ENCODE measurements at places on chromosomes 7 and 10.

DNA sequence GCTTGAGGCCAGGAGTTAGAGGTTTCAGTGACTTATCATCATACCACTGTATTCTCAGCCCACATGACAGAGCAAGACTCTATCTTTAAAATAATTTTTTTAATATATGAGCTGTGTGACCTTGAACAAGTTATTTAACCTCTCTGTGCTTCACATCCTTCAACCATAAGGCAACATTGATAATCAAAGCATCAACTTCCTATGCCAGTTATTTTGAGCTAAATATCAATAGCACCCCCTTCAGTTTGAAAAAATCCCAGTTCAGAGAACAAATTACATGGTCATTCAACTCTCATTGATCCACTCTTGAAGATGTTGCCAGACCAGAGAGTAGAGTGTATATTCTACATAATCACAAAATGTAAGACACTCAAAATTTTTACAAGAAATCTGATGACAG is 53.0 kb downstream of the ASNS start:
- no peak for DNase-seq

DNA sequence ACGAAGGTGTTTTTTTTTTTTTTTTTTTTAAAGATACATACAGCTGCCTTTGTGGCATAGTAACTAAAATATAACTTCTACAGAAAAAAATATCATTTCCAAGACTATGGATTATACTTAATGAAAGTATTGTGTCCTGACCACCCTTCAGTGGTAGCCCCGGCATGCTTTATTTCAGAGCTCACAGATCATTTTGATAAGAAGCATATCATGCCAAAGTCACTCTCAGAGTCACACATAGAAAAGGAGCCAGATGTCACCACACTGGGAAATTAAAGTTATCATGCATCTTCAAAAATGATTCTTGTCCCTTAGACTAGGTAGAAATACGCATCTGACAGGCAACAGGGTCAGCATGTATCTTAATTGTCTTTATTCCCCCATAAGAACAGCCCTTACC is 3.0 kb downstream of the ADARB2 start:
- no peak for DNase-seq

- DNase-seq = no peak
Observed at GRCh38 chr10:70034232-70034631, 18.4 kb upstream of the MACROH2A2 start.

DNA sequence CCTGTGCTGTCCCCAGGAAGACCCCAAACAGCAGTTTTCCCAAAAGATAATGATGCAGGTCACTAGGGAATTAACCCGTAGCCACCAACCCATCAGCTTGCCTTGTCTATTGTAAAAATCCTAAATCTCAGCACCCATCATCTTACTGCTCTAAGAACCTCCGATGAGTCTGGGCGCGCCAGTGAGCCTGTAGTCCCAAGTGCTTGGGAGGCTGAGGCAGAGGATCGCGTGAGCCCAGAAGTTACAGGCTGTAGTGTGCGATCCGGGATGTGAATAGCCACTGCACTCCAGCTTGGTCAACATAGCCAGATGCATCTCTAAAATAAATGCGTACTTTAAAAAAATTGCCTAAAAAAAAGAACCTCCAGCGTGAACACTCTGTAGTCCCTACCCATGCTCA is 951 bp downstream of the AS3MT start:
- DNase-seq = no peak

GRCh38 chr10:76463111-76463510 is 1031.7 kb downstream of the LRMDA start:
- no peak for DNase-seq

DNA sequence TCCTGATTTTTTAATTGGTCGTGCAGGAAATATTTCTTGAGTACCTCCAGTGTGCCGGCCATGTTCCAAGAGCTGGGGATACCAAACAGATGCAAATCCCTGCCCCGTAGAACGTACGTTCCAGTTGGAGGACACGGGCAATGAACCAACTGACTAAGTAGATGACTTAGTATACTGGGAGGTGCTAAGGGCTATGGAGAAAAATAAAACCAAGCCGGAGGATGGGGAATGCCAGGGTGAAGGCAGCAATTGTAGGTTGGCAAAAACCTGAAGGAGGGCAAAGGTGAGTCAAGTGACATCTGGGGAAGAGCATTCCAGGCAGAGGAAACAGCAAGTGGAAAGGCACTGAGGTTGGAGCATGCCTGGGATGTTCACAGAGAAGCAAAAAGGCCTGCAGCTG is 6.8 kb upstream of the VSIR start:
- no peak for DNase-seq

GRCh38 chr10:124677293-124677699 is 66.9 kb downstream of the FAM53B start:
- DNase-seq = no peak

GRCh38 chr10:123153486-123154091 is 613 bp upstream of the BUB3 start:
- no peak for DNase-seq

DNA sequence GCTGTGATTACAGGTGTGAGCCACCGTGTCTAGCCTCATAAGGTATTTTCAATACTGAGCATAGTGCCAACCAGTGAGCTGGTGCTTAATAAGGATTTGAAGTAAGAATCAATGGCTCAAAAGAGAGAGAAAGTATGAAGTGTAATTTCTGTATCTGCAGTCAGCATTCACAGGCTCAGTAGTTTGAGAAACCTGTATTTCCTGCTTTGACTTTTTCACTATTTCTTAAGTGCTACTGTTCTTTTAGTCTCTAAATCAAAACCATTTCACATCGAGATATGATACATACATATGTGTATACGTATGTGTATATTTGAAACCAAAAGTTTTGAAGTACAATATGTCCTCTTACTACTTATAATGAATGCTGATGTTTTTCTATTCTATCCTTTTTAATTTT is 189.9 kb downstream of the PPP1R9A start:
- DNase-seq = no peak

GRCh38 chr10:103843045-103843444 is 12.3 kb downstream of the SH3PXD2A start:
- no peak for DNase-seq

Data from NCI-H1436 treated with DMSO at 0.1 percent for 48 hours (cell line).